ENCODE measurements at places on chromosomes 1 and 21.

DNA sequence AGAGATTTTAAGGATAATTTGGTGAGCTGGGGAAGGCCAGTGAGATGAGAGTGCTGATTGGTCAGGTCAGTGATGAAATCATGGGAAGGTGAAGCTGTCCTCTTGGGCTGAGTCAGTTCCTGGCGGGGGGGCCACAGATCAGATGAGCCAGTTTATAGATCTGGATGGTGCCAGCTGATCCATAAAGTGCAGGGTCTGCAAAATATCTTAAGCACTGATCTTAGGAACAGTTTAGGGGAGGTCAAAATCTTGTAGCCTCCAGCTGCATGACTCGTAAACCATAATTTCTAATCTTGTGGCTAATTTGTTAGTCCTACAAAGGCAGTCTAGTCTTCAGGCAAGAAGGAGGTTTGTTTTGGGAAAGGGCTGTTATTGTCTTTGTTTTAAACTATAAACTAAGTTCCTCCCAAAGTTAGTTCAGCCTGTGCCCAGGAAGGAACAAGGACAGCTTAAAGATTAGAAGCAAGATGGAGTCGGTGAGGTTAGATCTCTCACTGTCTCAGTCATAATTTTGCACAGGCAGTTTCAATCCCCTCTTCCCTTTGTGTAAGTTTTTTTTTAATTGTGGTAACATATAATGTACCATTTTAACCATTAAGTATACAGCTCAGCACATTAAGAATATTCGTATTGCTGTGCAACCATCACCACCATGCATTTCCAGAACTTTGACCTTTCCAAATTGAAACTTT, 39.4 kb downstream of the PTAFR start:
- no peak for DNase-seq

GRCh38 chr1:30611741-30612309, 111.6 kb downstream of the MATN1 start:
- DNase-seq: no peak

- DNase-seq: no peak
Observed at GRCh38 chr1:81410351-81410750, 390.4 kb upstream of the ADGRL2 start.

- peak; percentile 40 for DNase-seq
Observed at GRCh38 chr1:160951443-160952128, 3.0 kb downstream of the ITLN2 start.

GRCh38 chr1:12587981-12588640, 29.9 kb downstream of the DHRS3 start:
- DNase-seq: no peak

GRCh38 chr1:3956527-3957170, 56.6 kb upstream of the C1orf174 start:
- DNase-seq: no peak

GRCh38 chr21:41765973-41766882, 624 bp downstream of the RIPK4 start:
- peak; percentile 42 for DNase-seq

DNA sequence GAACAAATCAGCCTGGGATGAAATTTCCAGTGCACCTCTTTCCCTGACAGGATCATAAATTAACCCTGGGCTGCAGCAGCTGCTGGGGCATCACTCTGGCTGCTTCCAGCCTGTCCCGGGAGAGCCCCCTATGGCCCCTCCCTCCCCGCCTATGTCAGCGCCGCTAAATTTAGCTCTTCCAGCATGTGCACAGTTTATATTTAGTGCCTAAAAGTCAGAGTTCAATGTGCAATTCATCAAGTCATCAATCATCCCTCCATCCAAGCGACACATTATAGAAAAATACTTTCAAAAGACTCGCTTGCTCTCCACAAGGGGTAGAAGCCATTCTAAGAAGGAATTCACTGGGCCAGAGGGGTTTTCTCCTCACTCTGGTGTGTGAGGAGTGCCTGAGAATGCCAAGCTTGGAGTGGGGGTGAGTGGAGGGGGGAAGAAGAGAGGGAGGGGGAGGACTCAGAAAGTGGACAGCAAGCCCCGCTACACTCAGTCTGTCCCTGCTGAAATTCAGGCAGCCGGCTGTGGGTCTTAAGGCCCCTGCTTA, 37.4 kb downstream of the XCL1 start:
- DNase-seq: no peak

DNA sequence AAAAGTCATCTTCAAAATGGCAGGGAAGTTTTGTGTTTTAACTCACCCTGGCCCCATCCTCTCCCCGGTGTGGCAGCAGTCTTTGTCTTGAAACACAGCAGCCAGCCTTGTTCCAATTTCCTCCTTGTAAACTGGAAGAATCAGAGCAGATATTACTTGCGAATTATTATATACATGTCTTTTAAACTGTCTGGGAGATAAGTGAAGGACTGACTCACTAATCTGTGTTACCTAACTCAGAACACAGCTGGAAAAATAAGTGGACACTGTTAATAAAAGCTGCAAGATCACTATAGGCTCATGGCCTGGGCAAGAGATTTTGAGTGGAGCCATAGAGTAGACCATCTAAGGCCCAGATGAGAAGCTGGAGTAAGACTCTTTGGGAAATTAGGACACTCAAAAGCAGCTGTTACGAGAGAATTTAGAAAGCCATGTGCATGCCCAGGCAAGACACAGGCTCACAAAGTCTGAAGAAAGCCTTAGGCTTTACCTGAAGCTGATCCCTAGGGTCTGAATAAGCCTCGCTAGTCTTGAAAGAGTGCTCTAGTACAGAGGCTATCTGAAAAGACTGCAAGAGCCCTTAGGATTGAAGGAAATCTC, 233.0 kb upstream of the RAB4A start:
- DNase-seq: no peak

- no peak for DNase-seq
Observed at GRCh38 chr1:11134898-11135266, 35.2 kb upstream of the EXOSC10 start.

- peak; percentile 41 for DNase-seq
Observed at GRCh38 chr1:210730023-210730422, 401.3 kb downstream of the HHAT start.

DNA sequence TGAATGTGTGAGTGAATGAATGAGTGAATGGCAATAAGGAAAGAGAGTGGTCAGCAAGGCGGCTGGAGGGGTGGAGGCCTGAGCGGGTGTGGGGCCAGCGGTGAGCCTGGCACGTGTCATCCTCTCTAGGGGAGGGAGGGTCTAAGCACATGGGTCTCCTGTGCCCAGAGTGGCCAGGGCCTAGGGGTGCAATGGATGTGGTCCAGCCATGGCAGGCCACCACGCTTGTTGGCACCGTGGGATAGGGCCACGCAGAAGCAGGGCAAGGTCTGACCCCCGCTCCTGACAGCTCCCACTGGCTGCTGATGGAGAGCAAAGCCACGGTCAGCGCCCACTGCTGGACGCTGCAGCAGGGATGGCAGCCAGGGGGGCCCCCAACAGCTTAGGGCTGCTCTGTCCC, 19.5 kb upstream of the SPSB1 start:
- no peak for DNase-seq

DNA sequence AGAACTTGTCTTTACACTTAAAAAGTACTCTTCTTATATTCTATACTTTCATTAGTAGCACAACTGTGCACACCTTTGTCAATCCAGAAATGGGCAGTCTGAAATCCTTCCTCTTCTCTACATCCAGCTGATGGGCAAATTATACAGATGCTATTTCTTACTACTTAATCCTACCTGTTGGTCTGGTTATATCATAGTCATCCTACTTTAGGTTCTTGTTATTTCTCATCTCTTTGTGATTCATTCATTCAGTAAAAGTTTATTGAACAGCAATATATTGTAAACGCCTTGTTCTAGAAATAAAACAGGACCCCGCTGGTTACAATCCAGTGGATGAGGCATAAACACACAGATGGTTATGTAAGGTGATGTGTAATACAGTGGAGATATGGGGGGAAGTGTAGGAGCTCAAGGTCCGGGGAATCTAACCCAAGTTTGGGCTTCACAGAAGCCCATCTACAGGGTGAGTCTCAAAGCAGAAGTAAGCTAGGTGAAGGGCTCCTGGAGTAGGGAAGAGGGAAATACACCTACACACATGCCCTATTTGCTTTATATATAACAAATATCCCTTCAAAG, 11.8 kb upstream of the FUBP1 start:
- no peak for DNase-seq

DNA sequence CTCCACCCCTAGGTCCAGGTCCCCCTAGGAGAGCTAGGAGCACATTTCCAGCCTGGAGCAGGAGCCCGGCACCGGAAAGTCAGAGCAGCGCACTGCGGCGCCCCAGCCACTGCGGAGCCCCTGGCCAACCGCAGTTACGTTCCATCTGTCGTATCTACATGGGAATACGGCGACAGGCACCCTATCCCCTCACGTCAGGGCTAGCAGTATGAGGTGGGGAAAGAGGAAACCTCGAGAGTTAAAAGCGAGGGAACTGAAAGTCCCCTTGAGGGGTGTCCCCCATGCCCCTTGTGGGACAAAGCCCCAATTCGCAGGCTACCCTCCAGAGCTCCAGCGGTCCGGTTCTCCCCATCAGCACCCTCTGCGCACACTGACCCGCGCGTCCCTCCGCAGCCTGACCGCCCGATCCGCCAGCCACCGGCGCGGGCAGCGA, 995 bp downstream of the COLGALT2 start:
- DNase-seq: no peak

GRCh38 chr1:209723756-209724693, 19.4 kb downstream of the HSD11B1 start:
- DNase-seq: no peak

DNA sequence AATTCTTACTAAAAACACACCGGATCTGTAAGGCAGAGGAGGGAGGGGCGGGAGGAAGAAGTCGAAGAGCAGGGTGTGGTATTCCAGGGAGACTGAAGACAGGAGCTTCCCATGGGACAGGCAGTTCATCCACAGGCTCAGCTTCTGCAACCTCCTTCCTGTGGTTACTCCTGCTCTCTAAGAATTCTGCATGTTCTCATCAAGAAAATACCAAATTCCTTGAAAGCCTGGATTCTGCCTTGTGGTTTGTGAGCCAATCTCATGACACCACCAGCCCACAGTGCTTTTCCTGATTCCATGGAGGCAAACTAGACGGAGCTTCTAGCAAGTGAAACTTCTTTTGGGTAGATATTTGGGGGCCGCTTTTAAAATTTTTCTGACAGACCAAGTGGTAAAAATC, 1.1 kb upstream of the ST6GALNAC3 start:
- DNase-seq: no peak

- DNase-seq: no peak
Observed at GRCh38 chr1:52166996-52167753, 25.3 kb downstream of the ZFYVE9 start.

DNA sequence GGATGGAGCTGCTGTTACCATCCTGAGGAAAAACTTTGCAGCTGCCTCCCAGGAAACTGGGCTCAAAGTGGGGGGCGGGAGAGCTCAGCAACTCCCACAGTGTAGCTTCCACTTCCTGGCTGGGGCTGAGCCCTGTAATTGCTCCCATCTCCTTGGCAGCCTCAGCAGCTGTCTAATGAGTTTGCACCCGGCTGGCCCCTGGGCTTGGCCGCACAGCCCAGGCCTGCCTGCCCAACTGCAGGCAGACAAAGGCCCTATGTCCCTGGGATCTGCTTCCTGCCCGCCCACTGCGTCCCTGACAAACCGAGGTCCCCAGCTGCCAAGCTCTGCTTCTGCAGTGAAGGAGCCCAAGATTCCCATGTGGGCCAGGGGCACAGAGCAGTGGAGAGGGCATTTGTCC, 30.1 kb downstream of the EDN2 start:
- peak; percentile 46 for DNase-seq

DNA sequence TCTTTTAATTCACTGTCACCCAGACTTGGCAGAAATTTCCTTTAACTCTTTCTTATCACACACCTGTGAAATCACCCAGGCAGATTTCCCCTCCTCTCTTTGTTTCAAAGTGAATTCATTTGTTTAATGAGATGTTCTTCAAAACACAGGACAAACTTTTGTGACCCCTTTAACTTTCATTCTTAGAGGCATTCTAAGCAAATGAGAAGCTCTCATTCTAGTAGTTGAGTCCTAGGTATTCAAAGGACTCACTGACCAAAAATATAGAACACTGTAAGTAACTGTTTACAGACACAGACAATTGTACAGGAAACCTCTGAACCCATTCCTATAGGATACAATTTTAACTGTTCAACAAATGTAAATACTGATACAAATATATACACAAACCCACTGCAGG, 16.9 kb downstream of the LRRC8C start:
- DNase-seq: no peak

DNA sequence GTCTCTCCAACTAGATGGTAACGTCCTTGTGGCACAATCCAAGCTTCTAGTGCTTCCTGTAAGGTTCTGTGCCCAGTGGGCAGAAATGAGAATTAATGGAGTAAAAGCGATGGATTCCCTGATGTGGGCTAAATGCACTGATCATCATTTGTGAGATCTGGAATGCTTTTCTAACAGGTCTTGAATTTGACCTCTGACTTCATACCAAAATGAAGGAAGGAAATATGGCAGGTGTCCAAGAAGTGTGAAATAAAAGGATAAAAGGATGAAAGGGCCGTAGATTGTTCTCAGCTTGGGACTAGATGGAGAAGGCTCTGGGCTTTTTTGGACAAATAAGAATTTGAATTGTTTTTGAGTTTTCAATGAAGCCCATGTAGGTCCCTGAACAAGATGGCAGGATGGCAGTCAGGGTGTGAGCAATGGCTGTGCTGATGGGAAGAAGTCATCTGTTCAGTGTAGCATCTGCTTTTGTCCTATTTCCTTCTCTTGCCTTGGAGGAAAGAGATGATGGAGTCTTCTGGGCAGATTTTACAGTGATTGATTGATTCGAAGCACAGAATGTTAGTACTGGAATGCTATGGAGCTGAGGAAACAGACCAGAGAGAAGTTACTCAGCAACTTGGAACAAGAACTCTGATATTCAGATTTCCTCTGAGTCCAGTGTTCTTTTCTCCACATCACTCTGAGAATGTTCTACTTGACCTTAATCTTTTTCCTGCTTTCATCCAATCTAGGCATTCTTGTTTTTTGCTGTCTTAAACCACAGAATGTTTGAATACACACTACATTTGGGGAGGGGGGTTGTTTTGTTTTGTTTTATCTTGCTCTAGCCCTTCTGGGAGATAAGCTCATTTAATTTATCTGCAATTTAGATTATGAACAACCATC, 286.0 kb downstream of the HLX start:
- no peak for DNase-seq

DNA sequence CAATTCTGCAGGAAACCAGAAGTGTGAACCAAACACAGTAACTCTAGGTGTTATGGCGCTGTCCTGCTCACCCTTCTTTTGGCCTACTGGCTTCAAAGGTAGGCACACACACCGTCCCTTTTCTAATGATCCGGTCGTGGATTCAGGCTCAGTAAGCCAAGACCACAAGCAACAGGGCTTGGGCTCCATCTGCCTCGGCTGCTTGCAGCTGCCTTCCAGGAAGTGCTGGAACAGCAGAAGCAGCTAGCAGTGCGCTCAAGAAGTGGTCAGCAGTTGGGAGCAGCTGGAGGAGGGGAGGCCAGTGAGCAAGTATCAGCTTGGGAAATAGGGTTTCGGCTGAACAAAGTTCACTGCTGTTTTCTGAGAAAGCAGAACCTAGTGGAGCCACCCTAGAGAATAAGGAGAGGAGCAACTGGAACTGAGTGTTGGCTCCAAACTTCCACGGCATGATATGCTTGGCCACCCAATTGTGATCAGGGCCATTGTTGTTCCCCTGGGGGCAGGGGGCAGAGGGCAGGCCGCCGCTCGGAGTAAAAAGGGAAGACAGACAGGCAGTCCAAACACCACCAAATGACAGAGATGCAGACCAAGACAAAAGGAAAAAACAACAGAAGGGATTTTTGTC, 173.4 kb downstream of the TOMM20 start:
- DNase-seq: no peak

GRCh38 chr1:209445576-209445975, 137.9 kb upstream of the CAMK1G start:
- no peak for DNase-seq

Measured in NCI-H2081 (cell line).